Osteocyte (in vitro differentiated cells): ENCODE measurements at places on chromosomes 11 and 22. TPM values are rescaled to one million over a fixed set of nuclear protein-coding genes. Genes with fewer than 3 reads are reported as not detected.
A peak's percentile ranks its signal among the peaks of the same experiment; 100 is the strongest.

Gene MS4A3
- not detected in 2 replicates for total RNA-seq

Gene OR8D1
- not detected in 2 replicates for total RNA-seq

Gene MYEOV
- total RNA-seq, result 1.6 and 1.8 TPM in 2 replicates

Gene LTO1
- total RNA-seq, result 18.9 and 21.4 TPM in 2 replicates

Gene CBL
- total RNA-seq, result 20.8 and 21.7 TPM in 2 replicates

Gene TEX12
- total RNA-seq, result 0.78 TPM in 1 of 2 replicates, not detected in the other

DNA sequence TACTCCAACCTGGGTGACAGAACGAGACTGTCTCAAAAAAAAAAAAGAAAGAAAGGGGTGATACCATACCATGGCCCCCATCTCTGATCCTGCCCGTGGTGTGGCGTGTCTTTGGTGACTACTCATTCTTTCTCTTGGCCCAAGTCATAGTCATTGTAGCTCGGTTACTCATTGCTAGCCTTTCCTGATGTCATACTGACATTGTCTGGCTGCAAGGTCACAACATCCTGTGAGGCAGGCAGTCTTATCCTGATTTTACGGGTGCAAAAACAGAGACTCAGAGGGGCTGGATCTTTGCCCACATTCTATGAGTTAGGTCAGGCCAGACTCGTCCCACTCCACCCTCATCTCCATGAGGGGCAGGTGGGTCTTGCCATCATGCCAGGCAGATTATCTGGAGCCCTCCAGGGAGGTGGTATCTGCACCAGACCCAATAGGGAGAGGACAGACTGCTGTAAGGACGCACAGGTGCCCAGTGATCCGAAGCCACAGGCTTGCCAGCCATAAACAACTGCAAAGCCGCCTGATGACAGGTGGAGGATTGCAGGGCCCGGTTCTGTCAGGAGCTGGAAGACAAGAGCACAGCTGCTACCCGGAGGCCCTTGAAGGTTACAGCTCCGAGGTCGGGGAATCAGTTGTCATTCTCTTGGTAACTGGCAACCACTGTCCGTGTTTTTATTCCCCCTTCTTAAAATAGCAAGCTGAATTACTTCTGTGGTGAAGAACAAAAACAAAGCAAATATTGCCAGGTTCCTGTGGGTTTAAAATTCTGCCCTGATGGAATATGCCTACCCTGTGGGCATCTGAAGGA, 13.8 kb downstream of the TOM1 start:
- no peak for DNase-seq

DNA sequence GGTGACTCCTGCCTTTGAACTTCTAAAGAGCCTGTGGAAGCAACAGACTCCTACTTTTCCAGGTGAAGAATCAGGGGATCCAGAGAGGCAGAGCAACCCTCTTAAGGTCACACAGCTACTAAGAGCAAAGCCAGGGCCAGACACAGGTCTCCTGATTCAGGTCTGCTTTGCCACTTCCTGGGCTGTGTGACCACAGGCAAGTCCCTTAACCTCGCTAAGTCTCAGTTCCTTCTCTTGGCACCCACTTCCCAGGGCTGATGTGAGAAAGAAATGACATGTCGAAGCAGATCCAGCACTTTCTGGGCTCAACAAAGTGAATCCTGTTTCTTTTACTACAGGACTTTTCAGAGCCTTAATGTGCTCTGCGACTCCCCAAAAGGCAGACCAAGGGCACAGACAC, 30.2 kb downstream of the UQCR10 start:
- no peak for DNase-seq

GRCh38 chr11:122682464-122682863, 26.9 kb downstream of the UBASH3B start:
- DNase-seq, result no peak

DNA sequence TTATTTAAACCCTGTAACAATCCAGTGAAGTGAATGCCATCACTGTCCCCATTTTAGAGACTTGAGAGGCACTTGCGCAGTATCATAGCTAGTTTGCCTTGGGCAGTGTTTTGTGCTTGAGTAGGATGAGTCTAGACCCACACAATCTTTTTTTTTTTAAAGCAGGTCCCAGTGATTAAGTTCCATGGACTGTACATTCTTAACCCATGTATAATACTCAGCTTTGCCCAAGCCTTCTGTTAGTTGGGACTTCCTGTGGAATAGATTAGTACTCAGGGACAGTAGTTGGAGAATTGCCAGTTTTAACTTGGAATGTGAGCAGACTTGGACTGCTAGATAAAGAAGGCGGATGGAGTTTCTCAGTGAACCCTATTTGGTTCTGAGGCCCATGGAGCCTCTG, 108.6 kb upstream of the RASSF10 start:
- DNase-seq, result no peak

DNA sequence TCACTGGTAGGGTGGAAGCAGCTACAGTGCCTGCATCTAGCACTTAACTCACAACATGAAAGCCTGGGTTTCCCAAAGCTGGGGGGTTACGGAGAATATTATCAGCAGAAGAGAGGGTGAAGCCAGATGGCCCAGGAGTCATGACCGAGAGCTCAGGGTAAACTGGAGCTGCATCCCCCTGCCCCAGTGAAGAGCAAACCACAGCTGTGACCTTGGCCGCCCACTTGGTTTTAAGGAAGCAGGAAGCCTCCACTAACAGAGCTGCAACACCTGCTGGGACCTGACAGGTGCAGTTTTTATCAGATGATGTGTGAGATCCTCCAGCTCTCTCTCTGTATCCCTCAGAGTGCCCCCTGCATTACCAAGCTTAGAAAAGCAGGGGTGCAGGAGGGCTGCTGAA, 20.9 kb downstream of the TCP11L1 start:
- no peak for DNase-seq

GRCh38 chr22:44287121-44287693, 25.5 kb downstream of the SHISAL1 start:
- no peak for DNase-seq

DNA sequence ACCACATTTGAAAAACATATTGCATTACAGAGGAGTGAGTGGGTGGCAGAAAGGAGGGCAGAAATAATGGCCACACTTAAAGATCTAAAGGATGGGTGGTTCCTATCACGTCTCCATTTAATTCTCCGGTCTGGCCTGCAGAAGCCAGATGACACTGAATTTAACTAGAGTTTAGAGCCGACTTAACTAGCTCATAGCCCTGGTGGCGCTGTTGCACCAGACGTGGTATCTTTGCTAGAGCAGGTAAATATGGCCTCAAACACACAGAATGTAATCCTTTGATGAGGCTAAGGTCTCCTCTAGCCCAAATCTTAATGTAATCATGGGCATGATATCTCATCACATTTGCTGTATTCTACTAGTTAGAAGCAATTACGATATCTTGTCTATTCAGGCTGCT, 51.5 kb upstream of the GAL start:
- peak; percentile 82 for DNase-seq

DNA sequence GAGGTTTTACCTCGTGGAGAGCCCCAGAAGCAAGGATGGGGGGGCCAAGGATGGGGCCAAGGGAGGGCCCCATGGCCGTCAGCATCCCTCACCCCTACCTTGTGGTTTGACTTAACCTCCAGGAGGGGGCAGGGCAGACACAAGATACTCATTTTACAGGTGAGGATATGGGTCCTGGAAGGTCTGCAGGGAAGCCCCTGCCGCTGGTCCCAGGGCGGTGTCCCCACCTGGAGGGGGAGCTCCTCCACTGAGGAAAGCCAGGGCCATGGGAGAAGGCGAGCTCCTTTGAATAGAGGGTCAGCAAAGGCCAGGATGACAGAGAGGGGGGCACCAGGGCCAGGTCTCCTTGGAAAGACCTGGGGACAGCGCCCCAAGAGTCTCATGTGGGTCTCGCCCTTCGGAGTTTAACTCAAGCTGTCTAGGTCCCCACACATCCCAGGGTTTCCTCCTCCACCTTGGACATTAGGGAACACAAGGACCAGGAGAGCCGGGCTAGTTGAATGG, 5.9 kb upstream of the ADORA2A start:
- DNase-seq, result no peak

DNA sequence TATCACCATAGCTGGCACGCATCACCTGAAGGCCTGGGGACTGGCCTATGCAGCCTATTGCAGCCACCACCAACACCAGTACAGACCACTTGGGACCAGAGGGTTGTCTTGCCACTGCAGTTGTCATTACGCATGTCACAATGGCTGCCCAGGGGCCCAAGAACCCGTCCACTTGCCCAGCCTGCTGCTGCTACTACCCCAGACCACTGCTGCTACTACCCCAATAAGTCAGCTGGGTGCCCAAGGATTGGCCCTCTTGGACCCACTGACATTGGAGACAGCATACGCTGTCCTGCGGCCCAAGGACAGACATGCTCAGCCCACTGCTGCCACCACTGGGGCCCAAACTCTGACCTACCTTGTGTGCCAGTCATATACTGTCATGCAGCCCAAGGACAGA, 102.7 kb upstream of the OR9Q1 start:
- DNase-seq, result no peak

- DNase-seq, result no peak
These were observed 862 bp downstream of the GGA1 start for GRCh38 chr22:37609240-37610152.

GRCh38 chr11:73386016-73386415, 9.8 kb downstream of the RELT start:
- no peak for DNase-seq

DNA sequence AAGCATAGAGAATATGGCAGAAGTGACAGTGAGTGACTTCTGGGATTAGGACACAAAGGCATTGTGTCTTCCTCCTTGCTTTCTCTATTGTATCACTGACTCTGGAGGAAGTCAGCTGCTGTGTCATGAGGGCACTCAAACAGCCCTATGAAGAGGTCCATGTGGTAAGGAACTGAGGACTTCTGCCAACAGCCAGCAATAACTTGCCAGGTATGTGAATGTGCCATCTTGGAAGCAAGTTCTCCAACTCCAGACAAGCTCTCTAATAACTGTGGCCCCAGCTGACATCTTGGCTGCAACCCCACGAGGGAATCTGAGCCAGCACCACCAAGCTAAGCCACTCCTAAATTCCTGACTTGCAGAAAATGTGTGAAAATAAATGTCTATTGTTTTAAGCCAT, 83.6 kb upstream of the ZBED5 start:
- no peak for DNase-seq

GRCh38 chr22:19800761-19801244, 40.2 kb downstream of the TBX1 start:
- no peak for DNase-seq

GRCh38 chr11:93251922-93252321, 54.1 kb upstream of the SLC36A4 start:
- DNase-seq, result no peak

- DNase-seq, result no peak
These were observed 94.4 kb downstream of the SLC1A2 start for GRCh38 chr11:35324981-35325380.

DNA sequence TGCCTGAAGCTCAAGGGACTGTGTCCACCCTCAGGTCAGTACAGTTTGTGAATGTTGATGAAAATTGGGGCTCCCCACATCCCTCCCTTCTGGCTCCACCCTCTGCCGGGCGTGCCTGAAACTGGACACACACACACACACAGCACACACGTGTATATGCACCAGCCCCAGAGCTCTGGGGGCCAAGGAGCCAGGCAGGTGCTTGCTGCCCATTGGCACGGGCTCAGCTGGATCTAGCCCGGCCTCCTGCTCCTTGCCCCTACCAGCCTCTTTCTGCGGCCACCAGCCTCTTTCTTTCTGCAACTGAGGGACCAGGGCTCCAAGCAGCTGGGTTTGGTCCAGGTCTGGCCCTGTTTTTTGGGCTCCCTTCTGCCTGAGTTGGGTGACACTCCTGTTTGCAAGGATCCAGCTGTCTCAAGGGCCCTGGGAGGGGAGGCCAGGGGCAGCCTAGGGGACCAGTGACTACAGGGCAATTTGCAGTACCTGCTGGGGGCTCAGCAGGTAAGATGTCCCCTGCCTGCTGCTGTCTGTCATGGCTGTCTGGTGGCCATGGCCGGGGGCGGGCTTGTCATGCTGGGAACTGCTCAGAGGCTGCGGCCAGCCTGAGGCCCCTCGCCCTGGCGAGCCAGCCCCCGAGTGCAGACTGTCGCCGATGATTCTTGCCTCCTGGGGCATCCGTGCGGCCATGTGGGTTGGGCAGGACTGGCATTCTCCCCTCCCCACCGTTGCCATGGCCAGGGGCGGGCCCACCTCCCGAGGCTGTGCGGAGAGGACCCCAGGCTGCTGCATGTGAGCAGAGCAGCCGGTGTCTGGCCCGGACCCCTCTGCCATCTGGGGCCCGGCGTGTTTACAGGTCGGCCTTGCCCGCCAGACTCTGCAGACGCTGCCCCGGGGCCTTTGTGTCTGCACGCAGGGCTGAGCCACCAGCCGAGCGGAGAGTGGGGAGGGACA, 51.5 kb upstream of the PPARA start:
- DNase-seq, result no peak

GRCh38 chr11:57409321-57410100, 17.4 kb downstream of the SLC43A3 start:
- DNase-seq, result no peak

- DNase-seq, result no peak
These were observed 1.0 kb downstream of the ADM2 start for GRCh38 chr22:50482107-50483074.

GRCh38 chr11:41997844-41998401, 538.5 kb upstream of the LRRC4C start:
- no peak for DNase-seq

- no peak for DNase-seq
These were observed 24.9 kb downstream of the APLP2 start for GRCh38 chr11:130094614-130095013.

DNA sequence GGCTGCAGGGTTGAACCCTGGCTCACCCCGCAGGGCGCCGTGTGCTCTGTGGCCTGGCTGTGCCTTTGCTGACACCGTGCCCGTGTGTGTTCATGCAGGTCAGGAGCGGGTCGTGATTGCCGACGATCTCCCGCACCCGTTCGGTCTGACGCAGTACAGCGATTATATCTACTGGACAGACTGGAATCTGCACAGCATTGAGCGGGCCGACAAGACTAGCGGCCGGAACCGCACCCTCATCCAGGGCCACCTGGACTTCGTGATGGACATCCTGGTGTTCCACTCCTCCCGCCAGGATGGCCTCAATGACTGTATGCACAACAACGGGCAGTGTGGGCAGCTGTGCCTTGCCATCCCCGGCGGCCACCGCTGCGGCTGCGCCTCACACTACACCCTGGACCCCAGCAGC, 47.0 kb upstream of the PPP6R3 start:
- DNase-seq, result no peak

DNA sequence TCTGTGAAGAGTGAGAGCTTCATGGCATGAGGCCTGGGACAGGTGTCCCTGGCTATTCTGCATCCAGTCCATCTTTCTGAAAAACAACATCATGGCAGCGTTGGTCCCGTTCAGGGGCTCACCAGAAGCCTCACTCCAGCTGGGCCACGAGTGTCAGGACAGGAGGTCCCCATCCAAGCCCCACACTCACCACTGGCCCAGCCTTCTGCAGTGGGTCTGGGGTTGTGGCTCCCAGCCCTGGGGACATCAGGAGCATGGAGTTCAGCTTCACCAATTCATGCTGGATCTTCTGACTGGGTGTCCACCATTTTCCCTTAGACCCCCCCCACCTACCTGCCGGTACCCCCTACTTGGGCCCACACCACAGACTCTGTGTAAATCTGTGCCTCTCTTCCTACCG, 400.3 kb downstream of the BRD1 start:
- peak; percentile 75 for DNase-seq
